ENCODE measurements at places on chromosomes 4 and X. TPM values are rescaled to one million over a fixed set of nuclear protein-coding genes. Genes with fewer than 3 reads are reported as not detected.

GRCh38 chr4:35506161-35506560 is 738.2 kb downstream of the ARAP2 start:
- no peak for DNase-seq

DNA sequence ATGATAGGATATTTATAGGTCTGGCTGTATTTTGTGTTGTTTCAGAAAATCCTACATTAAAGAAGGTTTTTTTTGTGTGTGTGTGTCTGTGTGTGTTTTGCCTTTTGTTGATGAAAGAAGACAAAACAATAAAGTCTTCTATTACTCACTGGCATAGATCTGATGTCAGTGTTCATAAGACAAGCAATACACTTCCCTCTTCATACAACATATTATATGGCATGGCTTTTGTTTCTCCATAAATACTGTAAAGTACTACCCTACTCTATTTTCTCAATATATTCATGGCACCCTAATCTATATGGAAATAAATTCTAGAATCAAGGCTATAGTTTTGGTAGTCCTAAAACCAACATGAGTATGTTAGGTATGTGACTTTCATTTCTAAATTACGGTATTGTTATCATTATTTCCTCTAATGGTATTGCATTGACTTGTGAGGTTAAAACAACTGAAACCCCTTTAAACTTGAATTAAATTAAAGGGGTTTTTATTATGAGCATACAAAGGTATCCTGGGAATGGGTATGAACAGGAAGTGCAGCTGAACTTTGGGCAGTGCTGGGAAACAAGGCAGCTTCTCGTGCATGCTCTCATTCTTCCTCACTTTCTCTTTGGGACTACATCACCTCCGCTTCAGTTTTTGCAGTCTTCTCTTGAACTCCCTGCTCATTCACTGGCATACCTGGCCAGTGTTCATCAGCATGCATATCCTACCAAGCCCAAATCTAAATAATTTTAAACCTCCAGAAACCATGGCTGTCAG is 70.5 kb upstream of the PRSS48 start:
- DNase-seq: no peak

DNA sequence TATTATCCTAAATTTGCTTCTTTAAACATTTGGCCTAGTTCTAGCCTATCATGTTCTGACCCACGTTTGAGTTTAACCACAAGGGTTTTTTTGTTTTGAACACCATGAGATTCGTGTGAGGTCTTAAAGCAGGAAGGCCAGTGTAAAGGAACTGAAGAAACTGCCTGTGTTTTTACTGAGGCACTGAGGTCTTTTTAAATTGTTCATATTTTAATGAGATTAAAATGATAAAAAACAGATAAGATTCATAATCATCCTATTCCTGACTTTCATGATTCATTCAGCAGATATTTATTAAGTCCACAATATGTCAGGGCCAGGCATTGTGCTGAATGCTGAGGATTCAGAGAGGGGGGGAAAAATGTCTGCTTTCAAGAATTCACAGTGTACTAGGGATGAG is 3.2 kb downstream of the RPS6KA3 start:
- DNase-seq: no peak

- no peak for DNase-seq
These were observed 43.9 kb downstream of the PTTG2 start for GRCh38 chr4:38004062-38004461.

GRCh38 chr4:23337292-23337691 is 552.6 kb downstream of the PPARGC1A start:
- no peak for DNase-seq

DNA sequence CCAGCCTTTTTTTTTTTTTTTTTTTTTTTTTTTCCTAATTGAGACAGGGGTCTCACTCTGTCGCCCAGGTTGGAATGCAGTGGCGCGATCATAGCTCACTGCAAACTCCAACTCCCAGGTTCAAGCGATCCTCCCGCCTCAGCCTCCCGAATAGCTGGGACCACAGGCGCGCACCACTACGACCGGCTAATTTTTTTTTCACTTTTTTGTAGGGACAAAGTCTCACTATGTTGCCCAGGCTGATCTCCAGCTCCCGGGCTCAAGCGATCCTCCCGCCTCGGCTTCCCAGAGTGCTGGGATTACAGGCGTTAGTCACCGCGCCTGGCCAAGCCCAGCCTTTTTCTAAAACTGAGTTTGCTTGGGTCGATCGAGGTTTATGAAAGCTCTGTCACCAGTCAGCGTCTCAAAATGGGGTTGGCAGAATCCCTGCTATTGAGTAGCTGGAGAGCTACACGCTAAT is 1.3 kb upstream of the OTUD5 start:
- DNase-seq: no peak

- no peak for DNase-seq
These were observed 104.2 kb downstream of the CEP135 start for GRCh38 chr4:56052966-56053365.

GRCh38 chrX:72107320-72107719 is 24.4 kb downstream of the RTL5 start:
- DNase-seq: no peak

DNA sequence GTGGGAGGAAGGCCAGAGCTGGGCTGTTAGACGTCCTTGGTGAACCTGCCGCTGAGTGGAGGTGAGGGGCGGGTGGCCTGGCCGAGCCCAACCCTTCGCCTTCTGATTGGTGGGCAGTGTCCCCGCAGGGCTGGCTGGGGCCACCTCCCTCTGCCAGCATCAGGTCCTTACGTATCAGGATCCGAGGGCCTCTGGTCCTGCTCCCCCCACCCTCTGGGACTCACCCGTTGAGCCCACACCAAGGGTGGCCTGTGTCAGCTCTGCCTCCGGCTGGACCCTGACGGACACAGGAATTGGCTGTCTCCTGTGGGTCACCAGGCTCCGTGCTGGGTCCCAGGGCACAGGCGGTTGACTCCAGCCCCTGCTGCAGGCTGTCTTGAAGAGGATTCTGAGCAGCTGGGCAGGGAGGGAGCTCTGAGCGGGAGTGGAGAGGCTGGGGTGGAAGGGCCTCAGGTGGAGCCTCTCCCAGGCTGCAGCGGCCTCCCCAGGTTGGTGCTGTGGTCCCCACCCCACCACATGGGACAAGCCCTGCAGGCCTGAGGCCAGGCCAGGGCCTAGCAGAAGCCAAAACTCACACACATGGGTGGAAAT is 58.4 kb upstream of the NKX1-1 start:
- no peak for DNase-seq

DNA sequence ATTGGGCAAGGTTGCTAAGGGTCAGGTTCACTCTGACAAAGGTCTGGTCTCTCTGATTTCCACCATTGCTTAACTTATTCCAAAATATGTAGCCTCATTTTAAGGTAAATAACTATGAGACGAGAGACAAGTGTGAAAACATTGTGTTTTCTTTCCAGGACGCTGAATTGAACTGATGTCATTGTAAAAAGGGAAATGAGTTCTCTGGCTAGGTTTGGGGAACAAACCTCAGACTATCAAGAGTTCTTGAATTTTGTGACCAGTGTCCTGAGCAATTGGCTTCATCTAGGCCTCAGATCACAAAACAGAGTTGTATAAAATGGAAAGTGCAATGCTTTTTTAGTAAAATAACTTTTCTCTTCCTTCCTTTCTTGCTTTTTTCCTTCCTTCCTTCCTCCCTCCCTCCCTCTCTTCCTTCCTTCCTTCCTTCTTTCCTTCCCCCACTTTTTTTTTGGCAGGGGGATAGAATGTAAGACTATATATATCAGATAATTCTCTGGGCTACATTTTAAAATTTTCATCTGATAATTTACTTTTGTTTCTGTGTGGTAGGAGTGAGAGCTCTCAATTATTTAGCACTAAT is 30.8 kb upstream of the CXCL8 start:
- DNase-seq: no peak

The GYPE gene
- total RNA-seq: 3.1 TPM

The AREG gene
- 0.42 TPM for total RNA-seq

The CT47A1 gene
- not detected for total RNA-seq

The NOX1 gene
- 0.33 TPM for total RNA-seq

The DIAPH2 gene
- 13.1 TPM for total RNA-seq

Measured in thymus (tissue), 14 donors.